ENCODE measurements at places on chromosomes 5 and 9. TPM values are rescaled to one million over a fixed set of nuclear protein-coding genes. Genes with fewer than 3 reads are reported as not detected.
A peak's percentile ranks its signal among the peaks of the same experiment; 100 is the strongest.

GRCh38 chr9:112332674-112332976 lies 794 bp downstream of the PTBP3 start:
- peak overlapping the region; percentile 42 for H3K27ac ChIP-seq
- H3K4me3 ChIP-seq: peak overlapping the region; percentile 80
- no peak for DNase-seq
- no peaks in the 10 kb centered on the region for H3K27me3 ChIP-seq
- peaks cover 16% of the 10 kb centered on the region for H3K4me1 ChIP-seq
- peaks cover 36% of the 10 kb centered on the region for H3K36me3 ChIP-seq

- peaks cover 11% of the 10 kb centered on the region for H3K4me1 ChIP-seq
- DNase-seq: peak; percentile 22
- peak overlapping the region; percentile 95 for H3K4me3 ChIP-seq
- no peaks in the 10 kb centered on the region for H3K27me3 ChIP-seq
- H3K36me3 ChIP-seq: peaks cover 69% of the 10 kb centered on the region
Observed at GRCh38 chr5:1801967-1802295, 724 bp downstream of the NDUFS6 start.

DNA sequence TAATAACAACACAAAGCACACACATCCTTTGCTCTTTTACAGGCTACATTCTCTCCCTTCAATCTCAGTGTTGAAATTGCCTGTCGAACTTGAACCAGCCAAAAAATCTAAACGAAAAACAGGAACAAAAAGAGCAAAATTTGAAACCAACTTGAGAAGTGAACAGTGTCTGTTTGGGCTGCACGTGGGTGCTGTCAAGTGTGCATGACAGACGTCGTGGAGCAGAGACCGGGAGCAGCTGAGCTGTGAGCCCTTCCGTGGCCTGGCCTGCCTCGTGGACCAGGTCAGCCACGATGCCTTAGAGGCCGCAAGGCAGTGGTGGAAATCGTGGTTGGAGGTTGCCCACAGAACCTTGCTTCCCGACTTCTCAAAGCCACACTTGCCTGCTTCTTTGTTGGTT lies 34.8 kb upstream of the DENND1A start:
- no peaks in the 10 kb centered on the region for H3K4me1 ChIP-seq
- H3K27me3 ChIP-seq: peaks cover 57% of the 10 kb centered on the region
- no peak overlapping the region for H3K27ac ChIP-seq
- H3K4me3 ChIP-seq: no peak overlapping the region
- DNase-seq: no peak
- no peaks in the 10 kb centered on the region for H3K36me3 ChIP-seq

DNA sequence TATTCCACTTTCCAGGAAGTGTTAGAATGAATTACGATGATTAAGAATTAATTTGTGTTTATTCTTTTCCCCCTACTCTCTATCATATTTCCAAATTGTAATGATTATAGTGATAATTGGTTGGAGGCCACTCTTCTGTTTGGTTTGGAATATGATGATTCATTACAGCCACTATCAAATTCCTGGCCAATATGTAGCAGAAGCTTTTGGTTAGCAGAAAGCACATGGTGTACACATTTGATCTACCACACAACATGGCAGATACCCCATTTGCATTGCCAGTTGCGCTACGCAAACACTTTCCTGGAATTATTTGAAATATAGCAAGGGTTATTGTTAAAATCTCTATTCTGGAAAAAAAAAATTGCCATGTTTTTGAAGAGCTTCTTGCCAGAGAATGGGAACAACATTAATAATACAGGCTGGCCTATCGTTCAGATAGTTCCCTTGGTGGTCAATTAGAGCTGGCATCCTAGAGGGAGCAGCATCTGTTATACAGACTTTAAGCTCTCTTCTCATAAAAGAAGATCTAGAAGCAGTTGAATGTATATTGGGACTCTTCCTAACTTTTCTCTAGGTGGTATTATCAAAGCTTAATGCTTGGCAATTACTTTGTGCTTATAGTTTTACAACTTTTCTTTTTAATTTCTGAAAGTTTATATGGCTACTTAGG lies 455.0 kb upstream of the ACTBL2 start:
- H3K4me1 ChIP-seq: no peaks in the 10 kb centered on the region
- no peak for DNase-seq
- no peak overlapping the region for H3K4me3 ChIP-seq
- H3K36me3 ChIP-seq: no peaks in the 10 kb centered on the region
- no peak overlapping the region for H3K27ac ChIP-seq
- H3K27me3 ChIP-seq: no peaks in the 10 kb centered on the region

DNA sequence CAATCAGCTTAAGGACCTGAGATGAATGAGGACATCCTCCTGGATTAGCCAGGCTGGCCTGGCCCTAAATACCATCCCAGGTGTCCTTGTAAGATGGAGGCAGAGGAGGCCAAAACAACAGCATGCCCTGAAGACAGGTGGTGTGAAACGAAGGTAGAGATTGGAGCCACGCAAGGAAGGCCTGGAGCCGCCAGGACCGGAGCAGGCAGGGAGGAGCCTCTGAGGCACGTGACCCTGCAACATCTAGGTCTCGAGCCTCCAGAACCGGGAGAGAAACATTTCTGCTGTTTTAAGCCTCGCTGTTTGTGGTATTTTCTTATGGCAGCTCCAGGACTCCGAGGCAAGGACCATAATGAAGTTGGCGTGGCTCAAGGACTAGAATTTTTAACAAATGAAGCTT lies 9.7 kb upstream of the COL5A1 start:
- DNase-seq: no peak
- H3K36me3 ChIP-seq: no peaks in the 10 kb centered on the region
- H3K4me3 ChIP-seq: no peak overlapping the region
- peaks cover 26% of the 10 kb centered on the region for H3K27me3 ChIP-seq

GRCh38 chr5:97629276-97629675 lies 446.2 kb upstream of the RIOK2 start:
- H3K4me1 ChIP-seq: no peaks in the 10 kb centered on the region
- H3K27me3 ChIP-seq: no peaks in the 10 kb centered on the region
- DNase-seq: no peak
- H3K36me3 ChIP-seq: no peaks in the 10 kb centered on the region

PCDHA12 gene
- total RNA-seq: 0.78 TPM

SLC36A3 gene
- not detected for total RNA-seq

GRCh38 chr5:174998131-174998730 lies 273.8 kb downstream of the MSX2 start:
- H3K4me1 ChIP-seq: no peaks in the 10 kb centered on the region
- H3K27me3 ChIP-seq: no peaks in the 10 kb centered on the region
- no peak overlapping the region for H3K4me3 ChIP-seq
- DNase-seq: no peak
- H3K36me3 ChIP-seq: no peaks in the 10 kb centered on the region

DNA sequence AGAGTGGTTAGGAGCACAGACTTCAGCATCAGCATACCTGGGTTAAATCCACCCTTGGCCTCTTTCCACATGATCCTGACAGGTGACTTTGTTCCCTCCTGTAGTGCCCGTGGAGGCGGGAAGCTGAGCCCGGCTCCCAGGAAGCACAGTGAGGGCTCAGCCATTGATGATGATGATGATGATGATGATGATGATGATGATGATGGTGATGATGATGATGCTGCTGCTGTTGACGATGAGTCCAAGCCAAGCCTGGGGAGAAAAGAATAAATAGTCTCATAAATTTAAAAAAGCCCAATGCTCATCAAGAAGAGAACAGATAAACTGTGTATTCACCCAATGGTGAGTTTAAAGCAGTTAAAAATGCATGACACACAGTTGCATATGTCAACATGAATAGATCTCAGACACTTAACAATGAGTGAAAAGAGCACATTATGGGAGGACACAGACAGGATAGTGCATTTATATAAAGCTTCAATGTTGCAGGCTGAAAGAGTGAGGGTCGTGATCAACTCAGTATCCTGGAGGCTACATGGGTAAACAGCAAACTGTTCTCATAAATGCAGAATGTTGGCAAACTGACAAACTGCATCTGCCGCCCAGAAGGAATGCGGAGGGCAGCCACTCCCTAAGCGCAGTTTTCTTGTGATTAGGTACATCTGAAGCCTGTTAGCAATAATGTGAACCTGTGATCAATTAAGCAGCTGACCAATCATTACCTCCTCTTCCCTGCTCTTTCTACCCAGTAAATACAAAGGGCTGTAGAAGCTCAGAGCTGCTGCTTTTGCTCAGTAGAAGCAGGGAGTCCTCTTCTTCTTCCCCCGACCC lies 11.7 kb upstream of the CFAP157 start:
- peaks cover 15% of the 10 kb centered on the region for H3K36me3 ChIP-seq
- no peak overlapping the region for H3K27ac ChIP-seq
- peaks cover 9% of the 10 kb centered on the region for H3K4me1 ChIP-seq
- H3K4me3 ChIP-seq: no peak overlapping the region

DNA sequence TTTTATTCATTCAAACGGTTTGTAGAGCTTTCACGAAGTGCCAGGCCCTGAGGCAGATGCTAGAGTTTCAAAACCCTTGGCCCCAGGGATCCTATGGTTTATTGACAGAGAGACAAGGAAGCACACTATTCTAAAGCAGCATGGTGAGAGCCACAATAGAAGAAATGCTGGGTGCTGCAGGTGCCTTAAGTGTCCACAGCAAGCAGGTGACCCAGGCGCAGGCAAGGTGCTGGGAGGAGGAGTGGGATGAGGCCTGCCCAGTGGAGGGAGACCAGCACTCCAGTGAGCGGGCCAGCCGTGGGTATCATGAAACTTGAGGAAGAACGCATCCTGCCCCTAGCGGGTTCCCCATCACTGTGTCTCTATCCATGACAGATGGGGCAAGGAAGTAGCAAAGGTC lies 71.0 kb downstream of the OSMR start:
- no peak overlapping the region for H3K4me3 ChIP-seq
- no peak overlapping the region for H3K27ac ChIP-seq
- H3K27me3 ChIP-seq: no peaks in the 10 kb centered on the region
- no peaks in the 10 kb centered on the region for H3K4me1 ChIP-seq
- DNase-seq: no peak

DNA sequence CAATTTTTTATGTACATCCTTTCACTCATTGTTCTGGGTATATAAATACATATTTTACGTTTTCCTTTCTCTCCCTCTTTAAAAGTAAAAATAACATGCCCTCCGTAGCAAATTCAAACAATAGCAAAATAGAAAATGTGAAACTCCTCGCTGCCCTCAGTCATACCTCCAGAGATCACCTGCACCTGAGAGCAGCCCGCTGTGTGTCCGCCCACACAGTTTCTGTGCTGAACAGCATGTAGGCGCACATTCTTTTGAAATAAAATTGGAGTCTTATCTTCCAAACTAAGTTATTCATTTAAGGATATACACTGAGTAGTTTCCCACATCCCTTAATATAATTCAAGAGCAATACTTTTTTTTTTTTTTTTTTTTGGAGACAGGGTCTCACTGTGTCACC lies 255.7 kb downstream of the AOPEP start:
- no peaks in the 10 kb centered on the region for H3K4me1 ChIP-seq
- H3K4me3 ChIP-seq: no peak overlapping the region
- H3K36me3 ChIP-seq: no peaks in the 10 kb centered on the region
- no peaks in the 10 kb centered on the region for H3K27me3 ChIP-seq
- no peak overlapping the region for H3K27ac ChIP-seq

All from Calu3 (cell line).